NCI-H2171 treated with DMSO at 0.1 percent for 48 hours (cell line): ENCODE measurements at places on chromosomes 5 and 9.

- DNase-seq, result no peak
Observed at GRCh38 chr5:64653766-64654560, 36.3 kb upstream of the SHISAL2B start.

- no peak for DNase-seq
Observed at GRCh38 chr5:96254980-96255691, 177.9 kb downstream of the PCSK1 start.

- DNase-seq, result no peak
Observed at GRCh38 chr9:133394687-133395271, 18.6 kb downstream of the STKLD1 start.

- DNase-seq, result no peak
Observed at GRCh38 chr5:93430673-93431199, 150.3 kb downstream of the NR2F1-AS1 start.

GRCh38 chr5:80975065-80975464 is 14.9 kb downstream of the RASGRF2 start:
- no peak for DNase-seq

DNA sequence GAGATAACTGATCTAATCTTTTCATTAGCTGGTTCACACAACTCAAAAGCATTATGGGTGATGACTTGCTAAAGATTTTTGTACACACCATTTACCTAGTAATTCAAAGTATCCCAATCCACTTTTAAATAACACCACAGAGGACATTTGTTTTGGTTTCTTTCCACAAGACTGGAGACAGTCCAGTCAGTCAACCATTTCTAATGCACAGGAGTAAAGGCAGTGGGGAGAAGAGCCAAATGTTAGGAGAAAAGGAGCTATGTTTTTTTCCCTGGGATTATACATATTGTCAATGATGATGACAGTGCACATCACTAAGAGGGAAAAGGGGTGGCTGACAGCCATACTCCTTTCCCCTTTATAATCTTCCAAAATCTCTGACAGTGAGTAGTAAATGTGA is 240.9 kb downstream of the GABRB2 start:
- no peak for DNase-seq

DNA sequence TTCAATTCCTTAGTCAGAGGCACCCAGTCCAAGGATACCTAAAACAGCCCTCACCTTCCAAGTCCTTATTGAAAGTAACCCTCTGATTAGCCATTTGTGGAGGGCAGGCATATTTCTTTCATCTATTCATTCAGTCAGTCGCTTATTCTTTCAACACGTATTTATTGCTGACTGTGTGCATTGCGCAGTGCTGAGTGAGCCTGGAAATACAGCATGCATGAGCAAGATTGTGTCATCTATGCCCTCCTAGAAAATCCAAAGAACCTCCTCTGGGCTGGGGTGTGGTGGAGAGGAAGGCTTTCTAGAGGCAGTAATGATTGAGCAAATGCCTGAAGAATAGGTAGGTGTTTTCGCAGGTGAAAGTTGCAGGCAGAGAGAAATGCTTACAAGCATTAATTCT is 8.5 kb upstream of the FEM1C start:
- no peak for DNase-seq

DNA sequence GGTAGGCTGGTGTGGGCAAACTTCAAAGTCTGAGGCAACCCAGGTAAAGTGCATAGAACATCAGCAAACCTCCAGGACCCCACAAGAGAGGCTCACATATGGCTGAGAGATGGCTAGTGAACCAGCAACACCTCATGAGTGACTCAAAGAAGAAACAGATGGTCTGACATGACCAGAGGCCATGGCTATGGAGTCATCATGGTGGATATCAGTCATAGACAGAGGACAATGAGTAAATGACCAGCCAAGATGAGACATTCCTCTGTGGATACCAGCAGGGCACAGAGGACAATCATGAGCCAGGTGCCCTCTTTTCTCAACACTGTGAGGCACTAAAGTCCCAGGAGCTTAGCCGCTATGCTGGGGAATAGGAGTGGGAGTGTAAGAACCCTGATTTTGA is 180.8 kb downstream of the RASEF start:
- DNase-seq, result no peak

DNA sequence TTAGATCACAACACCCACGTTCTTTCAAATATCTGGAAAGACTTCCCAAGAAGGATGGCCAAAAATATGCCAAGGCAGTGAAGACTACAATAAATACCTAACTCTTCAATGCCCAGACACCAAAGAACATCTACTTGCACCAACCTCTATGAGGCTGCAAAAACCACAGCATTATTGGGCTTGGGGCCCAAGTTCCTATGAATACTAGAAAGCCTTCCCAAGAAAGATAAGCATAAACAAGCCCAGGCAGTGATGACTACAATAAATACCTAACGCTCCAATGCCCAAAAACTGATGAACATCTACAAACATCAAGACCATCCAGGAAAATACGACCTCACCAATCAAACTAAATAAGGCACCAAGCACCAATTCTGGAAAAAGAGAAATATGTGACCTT is 41.3 kb downstream of the AP3B1 start:
- no peak for DNase-seq

DNA sequence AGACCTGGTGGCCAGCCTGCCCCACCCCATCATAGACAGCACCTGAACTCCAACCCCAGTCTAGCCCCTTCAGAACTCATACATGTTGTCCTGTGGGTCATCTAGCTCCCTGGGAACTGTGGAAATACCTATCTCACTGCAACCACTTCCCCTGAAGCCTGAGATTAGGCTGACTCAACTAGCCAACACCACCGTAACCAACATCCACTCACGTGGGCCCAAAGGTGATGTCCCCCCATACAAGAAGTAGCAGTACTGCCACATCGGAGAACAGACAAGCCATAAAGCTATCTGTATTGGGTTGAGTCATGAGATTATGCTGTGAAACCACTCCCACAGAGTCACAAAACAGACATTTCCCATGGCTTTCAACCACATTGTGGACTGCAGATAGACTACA is 46.6 kb downstream of the OSMR start:
- DNase-seq, result no peak

GRCh38 chr5:88670461-88670860 is 212.5 kb downstream of the MEF2C start:
- DNase-seq, result no peak

DNA sequence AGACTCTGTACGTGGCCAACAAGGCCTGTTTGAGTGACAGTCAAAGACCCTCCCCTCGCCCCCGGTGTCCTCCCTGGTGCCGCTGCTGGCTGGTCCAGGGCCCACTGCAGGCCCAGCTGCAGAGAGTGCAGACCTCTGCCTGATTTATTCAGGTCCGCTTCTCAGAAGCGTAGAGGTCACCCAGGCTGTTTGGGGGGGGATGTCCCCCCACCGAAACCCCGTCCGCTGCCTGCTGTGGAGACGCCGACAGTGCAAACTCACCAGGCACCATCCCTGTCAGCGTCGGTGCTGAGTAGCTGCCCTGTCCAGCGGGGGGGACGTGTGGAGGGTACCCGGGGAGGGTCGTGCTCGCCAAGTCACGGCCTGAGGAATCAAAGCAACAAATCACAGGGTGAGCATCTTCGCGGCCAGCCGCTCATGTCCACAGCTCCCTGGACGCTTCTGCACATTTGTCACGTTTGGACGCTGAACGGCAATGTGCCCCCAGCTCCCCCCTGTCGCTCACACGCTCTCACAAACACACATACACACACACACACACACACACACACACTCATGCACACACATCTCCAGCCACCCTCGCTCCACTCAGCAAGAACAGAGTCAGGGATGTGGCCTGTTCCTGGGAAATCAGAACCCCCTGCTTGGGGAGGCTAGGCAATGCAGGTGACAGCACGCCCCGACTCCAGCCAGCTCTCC is 152.2 kb downstream of the PAX5 start:
- no peak for DNase-seq

DNA sequence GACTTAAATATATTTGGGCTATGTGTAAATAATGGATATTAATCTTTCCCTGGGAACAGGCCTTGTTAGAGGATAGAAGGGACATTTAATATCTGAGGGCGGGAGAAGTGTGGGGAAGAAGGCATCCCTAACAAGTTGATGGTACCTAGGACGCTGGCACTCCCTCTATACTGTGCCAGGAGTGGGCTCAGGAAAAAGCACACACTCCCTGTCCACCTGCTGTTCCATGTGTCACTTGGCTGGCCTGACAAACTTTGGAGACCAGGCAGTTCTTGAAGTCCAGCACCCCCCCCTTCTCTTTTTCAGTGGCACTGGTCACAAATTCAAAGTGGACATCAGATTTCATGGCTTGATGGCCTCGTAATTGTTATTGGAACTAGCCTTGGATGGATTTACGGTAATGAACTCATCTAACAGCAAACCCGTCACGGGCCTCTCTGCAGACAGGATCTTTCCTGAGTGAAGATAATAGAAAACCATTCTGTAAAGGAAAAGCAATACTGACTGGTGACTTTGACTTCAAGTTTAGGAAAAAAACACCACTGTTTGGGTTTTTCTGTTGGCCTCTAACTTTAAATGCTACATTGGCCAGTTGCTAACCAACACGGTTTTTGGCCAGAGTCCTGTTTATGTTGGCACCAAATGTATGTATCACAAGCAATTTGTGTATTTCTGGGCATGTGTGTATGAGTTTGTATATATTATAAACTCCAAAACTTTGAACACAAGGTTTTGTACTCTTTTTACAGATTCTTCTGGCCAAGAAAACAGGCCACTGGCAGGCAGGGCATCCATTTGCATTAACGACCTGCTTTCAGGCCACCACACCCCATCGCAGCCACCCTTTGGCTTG is 552.6 kb downstream of the CCDC171 start:
- DNase-seq, result no peak

- DNase-seq, result no peak
Observed at GRCh38 chr5:57836921-57837320, 354.3 kb upstream of the ACTBL2 start.

- no peak for DNase-seq
Observed at GRCh38 chr9:126829035-126829434, 24.2 kb downstream of the ZBTB43 start.

DNA sequence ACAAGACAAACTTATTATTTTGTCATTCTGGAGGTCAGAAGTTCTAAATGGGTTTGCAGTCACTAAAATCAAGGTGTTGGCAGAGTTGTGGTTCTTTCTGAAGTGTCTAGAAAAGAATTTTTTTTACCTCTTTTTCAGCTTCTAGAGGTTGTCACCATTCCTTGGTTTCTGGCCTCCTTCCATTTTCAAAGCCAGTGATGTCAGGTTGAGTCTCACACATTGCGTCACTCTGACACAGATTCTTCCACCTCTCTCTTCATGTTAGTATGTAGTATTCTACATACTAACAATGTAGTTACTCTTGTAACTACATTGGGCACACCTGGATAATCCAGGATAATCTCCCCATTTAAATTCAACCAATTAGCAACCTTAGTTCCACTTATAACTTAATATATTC is 290.3 kb downstream of the RFX3 start:
- DNase-seq, result no peak

GRCh38 chr9:124504530-124505005 is 2.6 kb downstream of the NR5A1 start:
- DNase-seq, result no peak

DNA sequence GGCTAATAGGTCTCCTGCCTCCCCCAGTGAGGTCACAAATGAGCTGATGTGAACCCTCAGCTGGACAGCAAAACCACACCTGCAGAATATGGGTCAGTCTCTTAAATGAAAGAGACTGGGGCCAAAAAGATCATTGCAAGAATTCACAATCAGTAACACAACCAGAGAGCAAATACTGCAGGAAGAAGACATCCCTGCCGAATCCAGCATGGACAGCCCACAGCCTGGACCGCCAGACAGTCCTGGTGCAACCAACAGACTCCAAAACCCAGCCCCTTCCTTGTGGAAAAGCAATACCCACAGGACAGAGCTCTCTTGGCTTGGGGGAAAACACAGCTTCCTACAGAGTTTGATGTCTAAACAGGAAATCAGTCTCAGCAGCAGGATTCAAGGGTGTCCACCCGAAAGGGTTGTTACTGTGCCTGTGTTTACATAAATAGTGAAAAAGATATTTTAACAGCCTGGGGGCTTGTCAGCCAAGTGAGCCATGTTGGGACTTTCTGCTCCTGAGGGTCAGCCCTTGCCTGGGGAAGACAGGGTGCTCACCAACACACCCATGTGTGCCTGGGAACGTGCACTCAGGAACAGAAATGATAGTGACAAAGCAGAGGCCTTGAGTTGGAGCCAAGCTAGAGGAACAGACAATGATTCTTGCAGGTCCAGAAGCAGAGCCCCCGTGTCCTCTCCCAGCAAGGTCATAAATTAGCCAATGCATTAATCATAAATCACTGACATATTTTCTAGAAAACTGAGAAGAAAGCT is 106.2 kb downstream of the SEMA5A start:
- DNase-seq, result no peak

DNA sequence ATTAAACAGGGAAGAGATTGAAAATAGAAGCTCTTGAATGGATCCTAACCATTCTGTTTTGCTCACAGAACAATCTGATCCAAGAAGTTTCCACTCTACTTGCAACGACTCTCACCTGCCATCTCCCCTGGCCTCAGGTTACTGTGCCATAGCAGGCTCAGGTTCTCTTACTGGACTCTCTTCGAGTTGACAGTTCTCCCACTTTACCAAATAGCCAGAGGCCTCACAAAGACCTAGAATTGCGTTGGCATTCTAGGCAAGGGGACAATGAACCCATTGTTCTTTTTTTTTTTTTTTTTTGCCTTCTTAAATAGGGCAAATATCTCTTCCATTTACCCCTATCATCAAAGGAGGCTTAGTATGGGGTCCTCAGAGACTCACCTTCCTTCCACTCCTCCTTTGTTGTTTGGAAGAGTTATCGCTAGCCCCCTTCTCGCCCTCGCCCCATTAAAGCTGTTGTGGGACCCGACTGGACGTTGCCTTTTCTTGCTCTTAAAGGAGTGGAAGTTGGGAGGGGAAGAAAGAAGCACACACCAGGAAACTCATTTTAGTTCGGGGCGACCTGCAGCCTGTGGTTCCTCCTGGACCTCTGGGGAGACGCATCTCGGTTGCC is 688 bp upstream of the PLPPR1 start:
- DNase-seq, result peak; percentile 41

DNA sequence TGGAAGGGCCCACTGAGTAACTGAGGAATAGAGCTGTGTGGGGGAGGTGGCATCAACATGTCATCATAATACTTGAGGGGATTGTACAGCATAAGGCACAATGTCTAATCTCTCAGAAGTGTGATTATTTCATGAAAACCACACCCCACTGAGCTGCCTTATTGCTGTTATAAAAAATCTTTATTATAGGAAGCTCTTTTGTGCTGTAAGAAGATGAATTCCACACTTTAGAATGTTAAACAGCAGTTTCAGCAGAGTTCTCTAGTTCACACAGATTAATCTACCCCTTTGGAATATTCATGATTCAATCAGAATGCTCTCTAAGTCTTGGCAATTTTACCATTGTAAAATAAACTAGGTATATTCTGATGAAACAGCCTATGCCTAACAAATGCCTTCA is 1389.6 kb downstream of the PTPRD start:
- no peak for DNase-seq

- no peak for DNase-seq
Observed at GRCh38 chr9:125594223-125594610, 112.8 kb downstream of the MAPKAP1 start.

DNA sequence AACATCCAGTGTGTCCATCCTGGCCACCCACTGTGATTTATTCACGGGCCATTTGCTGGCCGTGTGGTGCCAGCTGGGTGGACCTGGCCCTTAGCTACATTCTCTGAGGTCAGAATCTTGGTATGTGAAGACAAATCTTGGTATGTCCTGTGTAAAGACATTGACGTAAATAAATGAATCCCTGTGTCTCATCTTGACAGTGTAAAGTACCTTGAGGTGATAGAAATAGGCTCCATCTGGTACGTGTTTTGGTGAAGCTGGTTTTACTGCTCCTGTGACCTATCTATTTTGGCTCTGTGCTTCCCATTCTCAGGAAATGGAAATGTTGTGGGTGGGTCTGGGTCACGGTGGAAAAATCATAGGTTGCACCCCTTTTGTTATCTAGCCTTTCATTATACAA is 245.4 kb upstream of the ANKH start:
- DNase-seq, result no peak
